ACHN (cell line): ENCODE measurements at places on chromosomes 11 and 22.

- DNase-seq = no peak
These were observed 17.6 kb downstream of the VSTM5 start for GRCh38 chr11:93832780-93833179.

DNA sequence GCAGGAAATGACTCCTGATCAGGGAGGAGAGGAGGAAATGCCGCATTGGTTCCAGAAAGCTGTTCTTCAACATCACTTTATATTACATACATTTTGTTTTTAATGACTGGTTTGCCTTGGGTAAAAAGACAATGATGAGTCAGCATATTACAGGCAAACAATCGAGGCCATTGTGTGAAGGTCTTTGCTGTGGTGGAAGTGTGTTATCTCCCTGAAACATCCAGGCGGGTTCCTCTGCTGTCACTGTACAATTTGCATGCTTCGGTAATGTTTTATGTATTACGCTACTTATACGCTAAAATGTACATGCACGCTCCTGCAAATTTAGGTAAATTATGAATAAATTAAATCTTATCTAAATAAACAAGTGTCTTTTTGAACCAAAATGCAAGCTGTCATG lies 161.1 kb downstream of the KIRREL3 start:
- DNase-seq = no peak

DNA sequence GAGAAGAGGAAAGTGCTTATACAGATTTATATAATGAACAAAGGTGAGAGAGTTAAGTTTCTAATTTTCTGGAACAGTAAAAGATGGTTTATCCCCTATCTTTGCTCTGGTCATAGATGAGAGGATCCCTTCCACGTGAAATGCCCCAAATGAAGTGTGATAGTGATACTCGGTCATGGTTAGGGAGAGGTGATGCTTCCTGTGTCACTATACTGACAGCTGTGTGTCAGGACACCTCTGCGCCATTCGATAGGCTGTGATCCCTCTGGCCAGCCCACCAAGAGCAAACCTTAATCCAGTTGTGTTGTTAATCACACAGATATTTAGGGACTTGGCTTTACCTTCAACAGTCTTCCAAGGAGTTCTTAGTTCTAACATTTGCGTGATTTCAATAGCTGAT lies 57.7 kb downstream of the NCAM1 start:
- no peak for DNase-seq

- no peak for DNase-seq
These were observed 9.5 kb downstream of the PPARA start for GRCh38 chr22:46159777-46160176.

DNA sequence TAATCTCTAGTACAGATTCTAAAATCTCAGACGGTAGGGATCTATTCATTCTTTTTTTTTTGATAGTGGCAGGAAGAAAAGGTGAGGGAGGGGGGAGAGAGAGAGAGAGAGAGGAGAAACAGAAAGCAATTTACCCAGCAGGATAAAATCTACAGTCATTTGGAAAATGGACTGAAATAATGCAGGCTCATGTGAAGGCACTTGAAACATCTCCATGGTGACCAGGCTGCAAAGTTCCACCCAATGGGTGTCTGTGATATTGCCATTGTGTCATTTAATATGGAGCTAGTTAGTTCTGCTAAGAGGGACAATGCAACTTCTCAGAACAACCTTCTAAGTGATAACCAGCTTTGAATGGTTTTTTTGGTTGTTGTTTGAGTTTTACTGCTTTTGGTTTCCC lies 165.2 kb upstream of the RAG2 start:
- no peak for DNase-seq

DNA sequence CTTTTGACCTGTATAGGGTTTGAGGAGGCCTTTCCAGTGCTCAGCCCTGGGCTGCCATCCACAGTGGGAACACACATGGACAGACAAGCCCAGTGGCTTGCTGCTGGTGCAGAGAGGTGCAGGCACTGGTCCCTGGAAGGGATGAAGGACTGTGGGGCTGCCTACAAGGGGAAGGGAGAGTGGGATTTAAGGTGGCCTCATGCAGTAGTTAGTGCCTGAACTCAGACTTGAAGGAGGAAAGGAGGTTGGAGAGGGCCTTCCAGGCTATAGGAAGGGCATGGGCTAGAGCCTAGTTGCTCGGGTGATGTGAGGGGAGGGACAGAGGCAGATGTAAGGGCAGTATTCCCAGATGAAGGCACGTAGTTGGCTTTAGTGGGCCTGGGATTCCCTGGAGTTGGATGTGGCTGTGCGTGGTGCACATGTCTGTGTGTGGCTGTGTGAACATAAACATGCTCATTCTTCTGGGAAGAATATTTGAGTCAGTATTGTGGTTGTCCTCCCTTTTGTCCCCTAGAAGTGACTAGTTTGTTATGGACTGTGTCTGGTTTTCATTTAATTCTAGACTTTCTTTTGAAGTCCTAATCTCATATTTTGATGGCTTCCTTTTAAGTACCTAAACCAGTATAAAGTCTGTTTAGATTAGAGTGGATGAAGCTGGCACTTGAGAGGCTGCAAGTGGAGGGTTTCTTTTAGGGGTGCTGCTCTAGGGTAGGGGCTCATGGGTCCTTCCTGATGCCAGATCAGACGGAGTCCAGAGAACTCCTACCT lies 18.4 kb downstream of the YDJC start:
- no peak for DNase-seq

GRCh38 chr11:66743271-66743968 lies 14.4 kb upstream of the SPTBN2 start:
- no peak for DNase-seq

- DNase-seq = no peak
These were observed 726.6 kb upstream of the ARHGAP42 start for GRCh38 chr11:99960536-99960935.

DNA sequence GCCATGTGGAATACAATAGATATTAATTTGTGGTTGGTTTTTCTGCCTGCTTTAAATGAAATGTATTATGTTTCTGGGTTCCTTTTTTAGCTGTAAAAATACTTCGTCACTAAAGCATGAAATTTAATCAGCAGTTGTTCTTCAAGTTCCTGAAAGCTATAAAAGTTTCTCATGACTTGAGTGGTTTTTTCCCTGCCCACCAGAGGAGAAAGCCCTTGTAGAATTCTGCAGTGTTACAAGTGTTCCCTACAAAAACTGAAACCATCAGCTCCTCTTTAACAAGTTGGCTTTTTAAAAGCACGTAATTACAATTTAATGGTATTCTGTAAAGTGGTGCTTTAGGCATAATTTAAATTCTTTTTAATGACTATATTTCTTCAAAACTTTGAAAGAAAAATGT lies 56.2 kb downstream of the PANX1 start:
- DNase-seq = no peak

DNA sequence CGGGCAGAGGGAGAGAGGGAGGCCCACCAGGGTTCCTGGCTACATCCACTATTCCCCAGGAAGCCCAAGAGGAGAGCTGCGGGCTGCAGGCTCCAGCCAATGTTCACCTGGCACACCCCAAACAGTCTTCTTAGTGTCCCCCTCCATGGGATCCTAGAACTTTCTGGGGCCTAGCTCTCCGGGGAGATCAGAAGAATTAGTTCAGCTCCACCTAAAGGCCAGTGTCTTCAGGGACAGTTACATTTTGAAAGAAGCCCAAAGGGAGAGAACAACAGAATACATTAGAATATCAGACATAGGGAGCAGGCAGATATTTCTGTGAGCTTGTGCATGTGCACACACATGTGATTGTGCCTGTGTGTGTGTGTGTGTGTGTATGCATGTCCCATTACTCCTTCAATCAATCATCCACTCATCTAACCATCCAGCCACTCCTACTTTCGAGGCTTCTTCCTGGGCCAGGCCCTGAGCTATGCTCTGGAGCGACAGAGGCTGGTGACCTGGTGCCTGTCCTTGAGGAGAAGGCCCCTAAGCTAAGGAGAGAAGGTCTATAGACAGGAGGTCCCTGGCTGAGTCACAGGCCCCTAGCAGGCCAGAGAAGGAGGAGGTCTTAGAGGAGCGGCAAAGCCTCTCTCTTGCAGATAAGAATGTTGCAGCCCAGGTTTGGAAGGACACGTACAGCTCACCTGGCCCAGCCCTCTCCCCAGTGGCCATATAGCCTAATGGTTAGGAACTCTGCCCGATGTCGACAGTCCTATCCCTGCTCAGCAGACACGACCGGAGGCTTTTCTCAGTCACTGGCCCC lies 165.5 kb downstream of the DSCAML1 start:
- no peak for DNase-seq

- no peak for DNase-seq
These were observed 7.8 kb downstream of the FTH1 start for GRCh38 chr11:61959678-61960077.

- no peak for DNase-seq
These were observed 38.3 kb downstream of the WT1 start for GRCh38 chr11:32396991-32397390.

DNA sequence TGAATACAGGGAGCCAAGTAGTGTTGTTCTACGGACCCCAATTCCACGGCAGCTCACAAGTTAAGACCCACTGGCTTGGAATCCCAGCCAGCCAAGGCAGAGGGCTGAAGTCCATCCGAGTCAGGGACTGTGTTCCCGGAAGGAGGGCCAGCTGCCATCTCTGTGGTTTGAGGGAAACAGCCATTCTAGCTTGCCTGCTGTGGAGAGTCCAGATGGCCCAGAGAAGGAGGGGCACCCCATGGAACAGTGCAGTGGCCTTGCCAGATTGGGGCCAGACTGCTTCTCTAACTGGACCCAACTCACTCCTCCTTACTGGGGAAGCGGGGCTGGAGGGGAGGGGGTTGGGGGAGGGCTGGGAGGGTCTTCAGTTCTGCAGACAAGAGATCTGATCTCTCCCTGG lies 156.4 kb downstream of the FAM181B start:
- DNase-seq = no peak

- no peak for DNase-seq
These were observed 92.0 kb downstream of the ZC3H12C start for GRCh38 chr11:110185121-110185591.

- DNase-seq = peak; percentile 81
These were observed 26.2 kb upstream of the TPBGL start for GRCh38 chr11:75214411-75214821.
